Stimulated activated CD4-positive, alpha-beta T cell treated with anti-CD3 and anti-CD28 coated beads, Interleukin-1b, Interleukin-23, amount 100 ng/mL, for 1 hour (primary cell): ENCODE measurements at places on chromosomes 4 and X.

- DNase-seq, result no peak
Observed at GRCh38 chr4:86319390-86319789, 40.5 kb downstream of the MAPK10 start.

GRCh38 chr4:5199912-5200311 lies 148.6 kb downstream of the STK32B start:
- no peak for DNase-seq

DNA sequence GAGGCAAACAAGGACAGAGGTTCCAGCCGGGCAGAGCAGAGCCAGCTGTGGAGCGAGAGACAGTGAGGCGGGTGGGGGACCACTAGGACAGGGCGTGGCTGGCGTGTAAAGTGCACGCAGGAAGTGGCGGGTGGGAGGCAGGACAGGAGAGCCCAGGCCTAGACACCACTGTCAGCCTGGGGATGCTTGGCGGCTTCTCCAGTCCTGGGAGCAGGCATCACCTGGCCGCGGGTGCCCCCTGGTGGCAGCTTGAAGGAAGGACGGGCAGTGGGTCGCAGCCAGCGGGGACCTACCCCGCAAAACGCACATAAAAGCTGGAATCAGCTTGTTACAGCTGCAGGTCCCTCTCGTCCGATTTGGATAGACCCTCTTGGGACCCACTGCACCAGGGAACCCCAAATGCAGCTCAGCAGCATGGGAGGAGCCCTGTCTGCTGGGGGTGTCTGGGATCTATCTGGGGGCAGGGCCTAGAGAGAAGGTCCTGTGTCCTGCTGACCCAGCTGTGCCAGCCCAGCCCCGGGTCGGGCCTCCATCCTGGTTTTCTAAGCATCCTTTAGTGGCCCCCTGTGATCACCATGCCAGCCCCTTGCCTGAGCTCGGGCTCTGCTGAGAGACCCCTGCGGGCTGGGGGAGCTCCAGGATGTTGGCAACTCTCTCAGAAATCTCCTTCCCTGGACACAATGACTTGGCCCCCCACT lies 57.7 kb downstream of the WFS1 start:
- DNase-seq, result peak; percentile 48

DNA sequence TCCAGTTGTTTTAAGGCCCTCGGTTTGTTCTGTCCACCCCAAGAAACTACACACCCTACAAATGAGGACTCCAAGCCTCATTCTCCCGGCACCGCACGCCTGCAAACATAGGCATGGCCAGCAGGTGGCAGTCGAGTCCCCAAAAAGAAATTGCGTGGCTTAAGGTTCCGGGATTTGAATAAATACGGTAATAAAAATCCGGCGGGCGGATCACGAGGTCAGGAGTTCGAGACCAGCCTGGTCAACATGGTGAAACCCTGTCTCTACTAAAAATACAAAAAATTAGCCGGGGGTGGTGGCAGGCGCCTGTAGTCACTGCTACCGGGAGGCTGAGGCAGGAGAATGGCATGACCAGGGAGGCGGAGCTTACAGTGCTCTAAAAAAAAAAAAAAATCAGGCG lies 21.8 kb upstream of the CSF2RA start:
- DNase-seq, result peak; percentile 86
